ENCODE measurements at places on chromosomes 6 and 20. TPM values are rescaled to one million over a fixed set of nuclear protein-coding genes. Genes with fewer than 3 reads are reported as not detected.

Gene SIGLEC1
- 3.9 TPM for total RNA-seq

Gene PRRC2A
- total RNA-seq, result 61.0 TPM

Gene TREM2
- total RNA-seq, result 1.6 TPM

Gene DSE
- total RNA-seq, result 19.4 TPM
